ENCODE measurements at places on chromosomes 11 and 22.
A peak's percentile ranks its signal among the peaks of the same experiment; 100 is the strongest.

DNA sequence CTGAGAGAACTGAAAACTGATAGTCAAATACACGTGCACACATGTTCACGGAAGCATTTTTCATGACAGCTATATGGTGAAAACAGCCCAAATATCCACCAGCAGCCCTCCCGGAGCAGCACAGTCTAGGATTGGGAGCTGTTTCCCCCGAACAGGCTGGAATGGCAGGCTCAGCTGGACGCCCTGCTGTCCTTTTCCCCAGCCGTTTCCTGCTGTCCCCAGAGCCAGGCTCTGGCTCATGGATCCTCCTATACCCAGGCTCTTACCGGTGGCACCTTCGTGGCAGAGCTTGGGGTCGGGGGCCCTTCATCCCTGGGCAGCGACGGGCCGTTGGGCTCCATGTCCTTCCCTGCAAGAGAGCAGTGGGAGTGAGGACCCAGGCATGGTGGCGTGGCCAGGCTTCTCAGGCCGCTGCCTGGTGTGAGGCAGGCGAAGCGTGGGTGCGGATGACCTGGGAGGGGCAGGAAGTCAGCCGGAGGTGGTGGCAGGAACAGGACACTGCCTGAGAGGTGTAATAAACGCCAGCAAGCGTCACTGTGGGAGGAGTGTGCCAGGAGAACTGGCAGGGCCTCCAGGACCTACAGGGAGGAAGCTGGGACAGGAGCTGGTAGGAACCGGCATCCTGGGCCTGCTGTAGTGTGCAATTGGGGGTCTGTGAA, 38.8 kb downstream of the OSBPL5 start:
- no peak for DNase-seq

DNA sequence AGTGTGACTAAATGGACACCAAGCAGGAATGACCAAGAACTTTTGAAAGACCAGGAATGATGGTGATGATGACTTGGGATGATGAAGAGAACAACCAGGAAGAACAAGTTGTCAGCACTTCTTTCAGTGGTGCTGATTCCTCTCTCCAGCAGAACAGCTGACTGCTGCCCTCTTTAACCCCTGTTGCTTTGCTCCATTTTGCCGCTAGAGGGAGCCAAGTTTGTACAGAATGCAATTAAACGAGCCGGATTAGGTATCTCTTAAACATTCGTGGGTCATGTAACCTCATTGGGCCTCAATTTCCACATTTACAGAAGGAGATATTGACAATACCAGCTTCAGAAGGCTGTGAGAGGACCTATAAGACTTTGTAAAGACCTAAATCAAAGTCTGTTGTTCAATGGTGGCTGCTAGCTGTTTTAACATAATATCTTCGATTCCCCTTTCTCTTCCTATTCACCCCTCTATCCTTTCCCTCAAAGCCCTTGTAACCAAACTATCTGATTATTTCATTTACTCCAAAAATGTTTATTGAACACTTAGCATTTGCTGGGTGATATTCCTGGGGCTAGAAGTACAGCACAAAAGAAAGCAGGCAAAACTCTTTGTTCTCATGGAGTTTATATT, 1.9 kb downstream of the OR4S1 start:
- peak; percentile 69 for DNase-seq

DNA sequence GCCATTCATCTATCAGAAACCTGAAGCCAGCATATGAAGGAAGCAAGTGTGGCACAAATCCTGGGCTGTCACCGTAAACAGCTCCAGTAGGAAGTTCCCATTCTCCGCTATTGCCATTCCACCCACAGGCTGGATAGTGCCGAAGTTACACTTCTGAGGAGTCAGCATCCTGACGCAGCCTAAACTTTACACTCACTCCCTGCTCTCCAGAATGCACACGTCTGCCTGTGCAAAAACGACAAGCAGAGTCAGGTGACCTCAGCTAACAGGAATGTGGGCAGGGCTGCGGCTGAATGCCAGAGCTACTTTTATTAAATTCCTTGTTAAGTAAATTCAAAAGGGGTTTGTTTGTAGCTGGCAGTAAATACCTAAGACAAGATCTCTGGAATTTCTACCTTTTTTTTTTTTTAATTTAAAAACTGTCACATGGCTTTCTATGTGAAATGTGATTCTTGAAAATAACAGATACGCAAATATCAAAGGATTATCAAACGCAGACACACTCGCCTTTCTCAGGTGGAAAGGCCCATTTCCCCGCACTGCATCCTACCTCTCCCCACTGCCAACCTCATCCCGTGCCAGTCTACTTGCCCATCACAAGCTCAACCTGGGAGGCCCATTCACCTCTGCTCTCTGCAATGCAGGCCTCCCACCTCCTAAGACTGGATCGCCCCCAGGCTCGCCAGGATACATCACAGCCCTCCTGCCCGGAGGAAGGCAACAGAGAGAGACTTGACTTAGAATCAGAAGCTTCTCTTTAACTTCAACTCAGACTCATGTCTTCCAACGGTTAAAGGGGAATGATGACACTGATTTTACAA, 33.5 kb downstream of the NFRKB start:
- DNase-seq, result no peak

- DNase-seq, result no peak
Observed at GRCh38 chr22:44360668-44361381, 48.1 kb upstream of the SHISAL1 start.

- DNase-seq, result no peak
Observed at GRCh38 chr11:126608658-126609057, 253.2 kb downstream of the ST3GAL4 start.

- no peak for DNase-seq
Observed at GRCh38 chr11:92453055-92453454, 228.4 kb downstream of the FAT3 start.

GRCh38 chr22:19120829-19121630, 1.2 kb downstream of the DGCR2 start:
- DNase-seq, result peak; percentile 35

- no peak for DNase-seq
Observed at GRCh38 chr11:76026862-76027261, 179.4 kb downstream of the WNT11 start.

GRCh38 chr22:19880786-19881569, 26.3 kb upstream of the GNB1L start:
- DNase-seq, result peak; percentile 6

GRCh38 chr22:20211409-20211996, 56.6 kb downstream of the RTN4R start:
- DNase-seq, result no peak

- no peak for DNase-seq
Observed at GRCh38 chr11:8250981-8251615, 12.6 kb downstream of the LMO1 start.

- DNase-seq, result no peak
Observed at GRCh38 chr11:22466809-22467208, 128.6 kb downstream of the SLC17A6 start.

DNA sequence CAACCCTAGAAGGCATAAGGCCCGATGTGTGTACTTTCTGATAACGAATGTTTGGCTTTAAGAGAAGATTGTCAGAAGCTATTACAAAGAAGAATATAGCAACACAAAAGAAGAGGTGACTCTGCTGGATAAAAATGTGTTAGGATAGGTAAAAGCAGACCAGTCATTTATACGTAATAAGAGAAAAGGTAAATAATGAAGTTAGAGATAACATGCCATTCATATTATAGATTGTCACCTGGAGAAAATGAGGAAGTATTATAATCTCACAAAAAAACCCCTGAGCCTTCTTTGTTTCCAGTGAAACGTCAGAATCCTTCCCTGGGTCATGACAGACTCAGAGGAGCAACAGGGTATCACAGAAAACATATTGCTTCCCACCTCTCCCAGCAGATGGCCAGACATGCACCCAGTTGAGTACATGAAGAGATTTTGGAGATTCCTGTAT, 36.1 kb downstream of the PPFIA1 start:
- DNase-seq, result no peak

DNA sequence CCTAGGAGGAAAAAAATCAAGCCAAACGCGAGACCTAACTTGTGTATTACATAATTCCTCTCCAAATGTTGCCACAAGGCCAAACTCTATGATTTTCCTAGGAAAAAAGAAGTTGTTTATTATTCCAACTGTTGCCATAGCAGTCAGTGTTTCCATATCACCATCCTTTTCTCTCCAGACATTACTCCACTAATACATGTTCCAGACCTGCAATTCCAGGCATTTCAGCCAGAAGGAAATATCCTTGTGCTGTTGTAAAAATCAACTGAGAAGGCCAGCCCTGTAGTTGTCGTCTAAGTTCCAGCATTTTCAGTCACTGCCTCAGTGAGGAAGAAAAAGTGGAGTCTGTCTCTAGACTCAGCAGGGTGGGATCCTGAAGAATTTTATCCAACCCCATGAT, 33.1 kb upstream of the PAMR1 start:
- no peak for DNase-seq

- DNase-seq, result no peak
Observed at GRCh38 chr11:122391049-122391448, 264.5 kb upstream of the UBASH3B start.

DNA sequence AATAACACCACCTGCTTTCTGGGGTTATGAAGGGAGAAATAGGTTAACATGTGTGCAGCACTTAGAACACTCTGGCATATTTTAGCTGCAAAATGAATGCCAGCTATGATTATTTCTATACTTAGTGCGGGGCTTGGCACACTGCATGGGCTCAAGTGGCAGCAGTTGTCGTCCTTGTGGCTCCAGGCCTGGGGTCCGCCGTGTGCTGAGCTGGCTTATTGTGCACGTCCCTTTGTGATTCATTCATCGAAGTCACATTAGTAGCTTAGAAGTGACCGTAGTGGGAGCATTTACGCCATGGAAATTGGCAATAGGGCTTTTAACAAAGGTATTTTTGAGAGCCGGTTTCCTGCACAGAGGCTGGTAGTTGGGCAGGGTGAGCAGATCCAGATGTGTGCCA, 4.2 kb downstream of the RASD2 start:
- DNase-seq, result no peak

- no peak for DNase-seq
Observed at GRCh38 chr22:27903805-27904473, 15.1 kb downstream of the PITPNB start.

GRCh38 chr22:20751185-20751851, 22.6 kb upstream of the SERPIND1 start:
- DNase-seq, result no peak
